Effector memory CD8-positive, alpha-beta T cell (primary cell): ENCODE measurements at places on chromosomes 13 and 19.

GRCh38 chr13:79626924-79627323 is 146.0 kb downstream of the NDFIP2 start:
- DNase-seq, result no peak

DNA sequence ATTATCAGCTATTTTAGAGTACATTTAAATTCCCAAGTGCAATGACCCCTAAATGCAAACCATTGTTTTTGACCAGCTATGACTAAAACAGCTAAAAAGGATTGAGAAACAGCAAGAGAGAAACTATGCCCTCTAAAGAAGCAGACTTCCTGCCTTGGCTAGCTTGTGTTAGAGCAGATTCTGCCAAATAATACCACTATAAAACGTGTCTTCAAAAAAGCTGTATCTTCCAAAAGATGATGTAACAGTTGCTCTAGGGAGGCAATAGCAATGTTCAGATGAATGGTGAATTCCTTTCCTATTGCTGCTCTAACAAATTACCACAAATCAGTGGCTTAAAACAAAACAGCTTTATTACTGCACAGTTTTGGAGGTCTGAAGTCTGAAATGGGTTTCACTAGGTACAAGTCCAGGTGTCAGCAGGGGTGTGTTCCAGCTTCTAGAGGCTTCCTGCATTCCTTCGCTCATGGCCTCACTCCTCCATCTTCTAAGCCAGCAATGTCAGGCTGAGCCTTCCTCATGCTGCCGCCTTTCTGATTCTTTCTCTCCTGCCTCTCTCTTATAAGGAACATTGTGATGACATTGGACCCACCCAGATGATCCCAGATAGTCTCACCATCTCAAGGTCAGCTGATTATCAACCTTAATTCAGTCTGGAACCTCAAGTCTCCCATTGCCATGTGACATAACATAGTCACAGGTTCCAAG is 84.5 kb downstream of the LRRC63 start:
- peak; percentile 22 for DNase-seq

GRCh38 chr13:38349390-38350113 is at the start of gene UFM1:
TSS of gene UFM1 (plus strand) at chr13:38349851. CDS start at chr13:38349920, 69 bp downstream.
- DNase-seq, result peak; percentile 86

GRCh38 chr19:49808711-49809159 is 4.4 kb downstream of the FUZ start:
- peak; percentile 70 for DNase-seq

DNA sequence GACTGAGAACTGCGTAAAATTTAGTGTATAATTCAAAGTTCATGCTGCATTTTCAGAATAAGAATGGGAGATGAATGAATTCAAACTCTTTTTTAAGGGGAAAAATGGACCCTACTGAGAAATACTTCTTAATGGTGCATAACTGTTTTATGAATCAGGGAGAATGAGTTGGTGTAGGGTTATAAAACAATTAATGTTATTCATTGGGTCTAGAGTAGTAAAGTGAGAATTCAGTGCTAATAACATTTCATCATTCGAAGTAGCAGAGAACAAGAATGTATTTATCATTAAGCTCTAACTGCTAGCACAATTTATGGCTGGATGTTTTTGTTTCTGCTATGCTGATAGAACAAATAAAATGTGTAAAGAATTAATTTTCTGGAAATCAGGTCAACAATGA is 310.2 kb downstream of the SLITRK5 start:
- no peak for DNase-seq

GRCh38 chr13:52850072-52850395 is 1.6 kb upstream of the PCDH8 start:
- DNase-seq, result no peak

DNA sequence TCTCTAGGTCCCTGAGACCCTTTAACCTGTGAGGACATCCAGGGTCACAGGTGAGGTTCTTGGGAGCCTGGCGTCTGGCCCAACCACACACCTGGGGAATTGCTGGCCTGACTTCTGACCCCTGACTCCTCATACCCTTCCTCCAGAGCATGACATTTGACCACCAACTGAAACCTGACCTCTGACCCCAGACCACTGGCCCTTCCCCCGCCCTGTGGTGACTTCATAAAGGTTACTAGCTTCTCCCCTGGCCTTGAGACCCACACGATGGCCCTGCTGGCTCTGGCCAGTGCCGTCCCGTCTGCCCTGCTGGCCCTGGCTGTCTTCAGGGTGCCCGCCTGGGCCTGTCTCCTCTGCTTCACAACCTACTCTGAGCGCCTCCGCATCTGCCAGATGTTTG is at the start of gene SPACA6:
Gene SPACA6, plus strand, starts transcription at position 71 of the 400 bp plus-strand sequence. Its CDS starts 197 bp downstream, at position 268.
- DNase-seq, result no peak

DNA sequence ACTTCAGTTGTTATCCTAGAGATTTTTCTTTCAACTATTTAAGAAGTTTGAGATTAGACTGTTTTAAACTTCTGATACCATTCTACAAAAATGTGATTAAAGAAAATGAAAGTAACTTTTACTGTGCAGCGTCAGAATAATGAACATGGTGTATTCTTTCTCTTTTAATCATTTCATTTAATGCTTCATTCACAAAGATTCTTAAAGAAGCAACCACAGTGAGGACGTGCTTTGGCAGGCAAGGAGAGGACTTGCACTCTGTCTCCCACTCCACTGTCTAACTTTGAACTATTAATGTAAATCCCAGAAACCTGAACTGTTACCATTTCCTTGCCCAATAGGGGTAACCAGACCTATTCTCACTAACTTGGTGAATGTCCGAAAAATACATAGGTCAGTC is 137.0 kb downstream of the KCNRG start:
- no peak for DNase-seq

DNA sequence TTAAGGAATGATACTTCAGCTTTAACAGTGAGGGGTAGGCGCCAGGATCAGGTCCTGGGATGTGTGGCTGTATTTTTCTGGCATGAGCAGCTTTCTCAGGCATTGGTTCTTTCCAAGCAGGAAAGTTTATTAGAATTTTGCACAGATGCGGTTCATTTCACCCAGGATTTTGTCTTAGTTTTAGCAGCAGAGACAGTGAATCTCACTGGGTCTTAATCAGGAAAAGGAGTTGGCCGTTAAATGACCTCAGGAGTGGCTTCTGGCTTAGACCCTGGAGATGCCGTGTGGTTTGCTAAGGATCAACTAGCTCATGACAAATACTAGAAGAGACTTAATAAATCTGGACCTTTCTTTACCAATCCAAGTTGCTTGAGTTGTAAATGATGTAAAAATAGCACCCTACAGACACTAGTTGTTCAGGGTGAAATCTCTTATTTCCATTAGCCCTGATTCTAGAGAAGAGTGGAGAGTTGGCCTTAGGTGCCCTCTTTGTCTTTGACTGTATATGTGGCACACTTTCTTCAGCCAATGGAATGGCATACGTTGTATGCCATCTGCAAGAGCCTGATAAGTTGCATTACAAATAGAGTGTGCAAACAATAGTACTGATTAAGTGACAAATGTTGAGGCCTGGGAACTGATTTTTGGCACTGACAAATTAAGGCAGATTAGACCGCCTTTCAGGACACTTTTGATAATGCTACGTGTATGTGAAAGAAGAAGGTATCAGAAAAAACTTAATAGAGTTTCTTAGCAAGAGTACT is 34.0 kb downstream of the LRCH1 start:
- DNase-seq, result no peak

- no peak for DNase-seq
These were observed 924 bp downstream of the RGCC start for GRCh38 chr13:41458187-41458760.

GRCh38 chr13:34030782-34031181 is 212.8 kb downstream of the RFC3 start:
- no peak for DNase-seq

DNA sequence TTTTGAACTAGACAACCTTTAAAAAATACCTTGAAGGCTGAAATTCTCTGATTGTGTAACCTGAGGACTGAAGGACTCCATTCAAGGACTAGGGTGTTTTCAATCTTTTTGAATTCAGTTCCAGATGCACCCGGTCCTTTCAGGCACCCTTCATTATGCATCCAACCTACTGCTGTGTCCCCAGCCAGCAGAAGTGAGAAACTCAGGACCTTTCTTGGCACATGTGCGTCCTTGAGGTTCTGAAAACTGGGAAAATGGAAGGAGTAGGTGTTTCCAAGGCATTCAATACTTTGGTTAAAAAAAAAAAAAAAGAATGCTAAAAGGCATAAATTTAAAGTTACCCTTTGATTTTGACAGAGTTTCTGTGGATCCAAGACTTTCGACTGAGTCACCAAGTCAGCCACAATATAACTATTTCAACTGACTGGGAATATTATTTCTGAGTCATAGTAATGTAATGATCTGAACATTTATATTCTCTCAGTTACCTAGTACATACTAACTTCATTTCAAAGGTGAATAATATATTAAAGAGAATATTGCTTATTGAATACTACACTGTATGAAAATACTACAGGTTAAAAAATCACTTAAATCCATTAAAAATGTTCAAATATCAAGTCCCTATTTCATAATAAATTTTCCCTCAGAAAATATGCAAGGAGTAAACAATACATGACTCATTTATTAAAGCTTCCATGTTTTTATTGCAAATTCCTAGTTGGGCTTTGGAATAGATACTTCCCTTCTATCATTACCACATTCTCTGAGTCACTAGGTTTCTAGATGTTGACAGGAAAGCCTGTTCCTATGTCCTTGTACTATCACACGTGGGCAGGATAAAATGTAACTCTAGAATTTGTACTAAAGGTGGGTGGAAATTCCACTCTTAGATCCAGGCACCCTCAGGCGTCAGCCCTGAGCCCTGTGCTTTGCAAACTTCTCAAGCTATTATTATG is 2.4 kb upstream of the ITGBL1 start:
- DNase-seq, result no peak

DNA sequence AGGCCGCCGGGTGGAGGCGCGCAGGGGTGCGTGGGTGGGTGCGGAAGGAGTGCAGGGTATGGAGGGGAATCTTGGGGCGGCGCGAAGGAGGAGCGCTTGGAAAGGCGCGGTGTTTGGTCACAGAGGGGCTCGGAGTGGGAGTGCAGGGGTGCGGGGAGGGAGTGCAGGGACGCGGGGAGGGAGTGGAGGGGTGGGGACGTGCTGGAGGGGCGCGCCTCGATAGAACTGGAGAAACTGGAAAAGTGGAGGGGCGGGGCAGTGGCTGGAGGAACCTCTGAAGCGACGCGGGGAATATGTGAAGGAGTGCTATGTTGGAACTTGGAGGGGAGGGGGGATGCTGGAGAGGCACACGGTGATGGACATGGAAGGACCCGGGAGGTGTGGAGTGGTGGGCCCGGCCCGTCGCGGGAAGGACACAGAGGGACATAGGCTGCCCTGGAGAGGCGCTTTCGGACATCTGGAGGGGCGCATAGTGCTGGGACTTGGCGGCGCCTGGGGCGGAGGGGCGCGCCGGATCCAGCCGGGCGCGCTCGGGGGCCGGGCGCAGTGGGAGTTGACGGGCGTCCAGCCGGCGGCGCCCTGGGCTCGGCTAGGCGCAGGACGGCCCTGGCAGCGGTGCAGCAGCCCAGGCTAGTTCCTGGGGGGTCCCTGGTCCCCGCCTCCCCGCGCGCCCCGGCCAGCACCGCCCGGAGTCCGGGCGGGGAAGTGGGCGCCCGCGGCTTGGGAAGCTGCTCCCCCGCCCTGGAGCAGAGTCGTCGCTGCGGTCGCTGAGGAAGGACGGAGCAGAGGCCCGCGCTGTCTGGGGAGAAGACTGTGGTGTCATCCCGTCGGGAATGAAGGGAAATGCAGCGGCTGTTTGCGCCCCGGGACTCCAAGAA is 20.8 kb upstream of the SGCG start:
- no peak for DNase-seq

DNA sequence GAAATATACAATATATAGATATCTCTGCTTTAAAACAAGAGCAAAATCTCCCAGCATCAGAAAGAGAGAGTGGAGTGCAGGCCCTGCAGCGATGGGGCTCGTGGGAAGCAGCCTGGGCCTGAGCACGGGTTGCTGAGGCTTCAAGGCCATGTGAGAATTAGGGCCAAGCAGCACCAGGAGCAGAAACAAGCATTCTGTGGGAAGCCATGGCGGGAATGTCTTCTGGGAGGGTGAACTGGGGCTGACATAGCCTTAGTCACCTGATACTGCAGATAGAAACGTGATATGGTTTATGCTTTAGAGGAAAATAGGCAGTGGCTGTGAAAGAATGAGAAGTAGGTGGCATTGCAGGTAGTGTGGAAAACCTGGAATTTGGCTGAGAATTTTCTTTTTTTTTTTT is 472.3 kb downstream of the IRS2 start:
- no peak for DNase-seq

DNA sequence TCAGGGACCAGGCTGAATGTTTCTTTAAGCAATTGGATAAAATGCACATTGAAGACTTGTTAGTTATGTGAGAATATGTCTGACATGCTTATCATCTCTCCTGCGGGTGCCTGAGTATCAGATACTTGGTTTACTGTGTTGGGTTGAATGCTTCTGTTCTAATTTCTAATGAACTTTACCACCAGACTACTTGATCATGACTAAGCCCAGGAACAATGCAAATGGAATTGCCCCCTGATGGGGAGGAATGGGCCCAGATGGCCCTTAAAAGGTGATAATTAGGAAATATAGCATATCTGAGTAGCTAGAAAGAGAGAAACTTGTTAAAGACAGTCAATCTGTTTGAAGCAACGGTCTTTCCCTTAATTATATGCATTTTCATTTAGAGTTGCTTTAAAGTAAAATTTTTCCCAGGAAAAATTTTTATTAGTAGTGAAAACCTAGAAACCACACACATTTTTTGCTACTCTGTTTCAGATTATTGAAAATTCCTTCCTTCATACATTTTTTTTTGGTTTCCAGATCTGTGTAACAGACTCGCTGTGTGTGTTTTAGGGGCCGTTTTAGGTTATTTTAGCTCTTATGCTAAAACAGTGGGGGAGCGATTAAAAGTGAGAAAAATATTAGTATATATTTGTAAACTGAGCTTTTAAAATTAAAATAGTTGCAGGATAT is 186.6 kb downstream of the TM9SF2 start:
- DNase-seq, result no peak

DNA sequence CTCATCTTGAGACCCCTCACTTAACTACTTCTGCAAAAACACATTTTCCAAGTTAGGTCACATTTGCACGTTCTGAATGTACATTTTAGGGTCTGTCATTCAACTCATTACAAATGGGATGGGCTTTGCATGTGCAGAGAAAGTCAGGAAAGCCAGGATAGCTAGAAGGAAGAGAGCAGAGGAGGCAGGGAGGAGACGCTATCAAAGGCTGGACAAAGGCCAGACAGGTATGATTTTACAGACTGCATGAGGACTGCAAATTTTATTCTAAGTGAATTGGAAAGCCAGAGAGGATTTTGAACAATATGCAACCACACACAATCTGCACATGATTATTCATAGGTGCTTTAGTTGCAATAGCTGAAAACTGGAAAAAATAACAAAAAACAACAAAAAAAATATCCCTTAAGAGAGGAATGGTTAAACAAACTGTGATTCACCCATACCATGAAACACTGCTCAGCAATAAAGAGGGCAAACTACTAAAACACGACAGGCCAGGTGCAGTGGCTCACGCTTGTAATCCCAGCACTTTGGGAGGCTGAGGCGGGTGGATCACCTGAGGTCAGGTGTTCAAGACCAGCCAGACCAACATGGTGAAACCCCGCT is 21.1 kb downstream of the SYDE1 start:
- DNase-seq, result no peak
